ENCODE measurements at places on chromosomes 7 and 10. TPM values are rescaled to one million over a fixed set of nuclear protein-coding genes. Genes with fewer than 3 reads are reported as not detected.
A peak's percentile ranks its signal among the peaks of the same experiment; 100 is the strongest.

GRCh38 chr7:42572561-42572960 is 335.6 kb upstream of the GLI3 start:
- H3K4me1 ChIP-seq = peaks cover 7% of the 10 kb centered on the region
- H3K27ac ChIP-seq = no peak overlapping the region
- no peak for DNase-seq

ARPC1B gene
- 280 TPM for total RNA-seq

DNA sequence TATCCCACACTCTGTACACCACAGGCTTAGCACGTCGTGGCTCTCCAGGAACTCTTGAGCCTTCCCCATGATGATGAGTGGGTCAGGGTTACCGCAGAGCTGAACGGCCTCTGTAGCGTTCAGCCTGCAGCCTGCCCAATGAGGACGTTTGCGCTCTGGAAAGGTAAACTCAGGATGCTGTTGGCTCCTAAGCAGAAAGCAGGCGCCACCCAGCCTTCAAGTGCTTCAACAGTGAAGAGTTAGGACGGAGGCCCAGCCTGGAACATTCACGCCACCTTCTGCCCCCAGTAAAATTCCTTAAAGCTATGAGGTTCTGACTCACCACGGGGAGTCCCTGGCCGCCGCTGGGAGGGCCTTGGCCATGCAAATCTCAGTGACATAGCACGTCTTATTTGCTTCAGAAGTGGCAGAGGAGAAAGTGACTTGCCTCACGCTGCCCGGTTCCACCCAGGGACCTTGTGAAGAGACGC is 161.5 kb upstream of the SH2B2 start:
- no peak overlapping the region for H3K4me3 ChIP-seq
- no peaks in the 10 kb centered on the region for H3K27me3 ChIP-seq
- peak; percentile 58 for DNase-seq
- H3K4me1 ChIP-seq = peaks cover 7% of the 10 kb centered on the region
- peaks cover 12% of the 10 kb centered on the region for H3K36me3 ChIP-seq
- H3K27ac ChIP-seq = peak overlapping the region; percentile 53

DNA sequence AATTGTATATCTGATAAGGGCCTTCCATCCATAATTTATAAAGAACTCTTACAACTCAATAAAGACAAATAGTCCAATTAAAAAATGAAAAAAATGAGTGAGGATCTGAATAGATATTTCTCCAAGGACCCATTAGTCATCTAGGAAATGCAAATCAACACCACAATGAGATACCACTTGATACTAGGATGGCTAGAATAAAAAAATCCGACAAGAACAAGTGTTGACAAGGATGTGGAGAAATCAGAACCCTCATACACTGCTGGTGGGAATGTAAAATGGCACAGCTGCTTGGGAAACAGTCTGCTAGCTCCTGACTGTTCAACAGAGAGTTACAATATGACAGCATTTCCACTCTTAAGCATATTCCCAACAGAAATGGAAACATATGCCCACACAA is 24.6 kb downstream of the ALOX5 start:
- H3K4me1 ChIP-seq = no peaks in the 10 kb centered on the region
- H3K36me3 ChIP-seq = no peaks in the 10 kb centered on the region
- peak overlapping the region; percentile 53 for H3K27ac ChIP-seq

- H3K4me1 ChIP-seq = no peaks in the 10 kb centered on the region
- H3K27me3 ChIP-seq = no peaks in the 10 kb centered on the region
- H3K4me3 ChIP-seq = no peak overlapping the region
- H3K36me3 ChIP-seq = no peaks in the 10 kb centered on the region
- H3K27ac ChIP-seq = no peak overlapping the region
Measured at GRCh38 chr7:2990949-2991470, 52.7 kb downstream of the CARD11 start.

- H3K4me3 ChIP-seq = peak within 1 kb of the TSS; percentile 38
- peaks cover 48% of the 10 kb centered on the region for H3K27me3 ChIP-seq
Measured at GRCh38 chr10:23344241-23344841, at the start of gene C10orf67. C10orf67 (minus strand) TSS chr10:23344797; CDS start chr10:23344774, 23 bp downstream.

GRCh38 chr10:129531969-129532660 is 65.1 kb downstream of the MGMT start:
- no peak overlapping the region for H3K4me3 ChIP-seq
- DNase-seq = no peak
- no peaks in the 10 kb centered on the region for H3K27me3 ChIP-seq

LRRC61 gene
- total RNA-seq = 15.8 TPM

DNA sequence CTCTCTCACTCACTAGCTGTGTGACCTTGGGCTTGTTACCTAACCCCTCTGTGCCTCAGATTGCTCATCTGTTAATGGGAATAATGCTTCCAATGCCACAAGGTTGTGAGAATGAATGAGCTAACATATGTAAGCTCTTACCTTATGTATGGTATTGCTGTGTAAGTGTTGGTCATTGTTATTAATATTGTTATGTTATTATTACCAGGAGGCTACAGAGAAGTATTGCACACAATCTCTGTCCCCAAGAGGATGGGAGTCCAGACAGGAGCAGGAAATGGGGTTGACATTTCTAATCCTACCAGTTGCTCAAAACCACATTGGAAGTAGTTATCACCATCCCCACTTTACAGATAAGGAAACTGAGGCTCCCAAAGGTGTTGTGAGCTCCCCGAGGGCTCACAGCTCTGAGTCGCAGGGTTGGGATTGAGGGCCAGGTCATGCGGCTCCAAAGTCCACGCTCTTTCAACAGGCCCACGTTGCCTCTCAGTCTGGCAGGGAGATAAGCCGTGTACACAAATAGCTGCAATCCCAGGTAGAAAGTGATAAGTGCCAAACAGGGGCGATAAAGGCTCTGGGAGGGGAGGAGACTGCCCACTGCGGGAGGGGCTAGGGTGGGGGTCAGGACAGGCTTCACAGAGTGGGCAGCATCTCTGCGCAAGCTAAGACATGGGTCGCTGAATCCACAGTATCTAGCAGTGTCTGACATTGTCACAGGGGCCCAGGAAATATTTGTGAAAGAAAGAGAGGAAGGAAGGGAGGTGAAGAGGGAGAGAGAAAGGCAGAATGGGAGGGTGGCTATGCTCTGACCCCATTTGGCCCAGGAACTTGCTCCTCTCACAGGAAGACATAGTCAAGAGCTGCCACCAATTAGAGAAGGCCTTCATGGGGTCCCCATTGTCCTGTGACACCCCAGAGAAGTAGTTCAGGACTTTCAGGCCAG is 9.6 kb upstream of the ZMIZ1 start:
- no peak overlapping the region for H3K4me3 ChIP-seq
- H3K4me1 ChIP-seq = peaks cover 12% of the 10 kb centered on the region
- H3K27me3 ChIP-seq = no peaks in the 10 kb centered on the region
- H3K27ac ChIP-seq = no peak overlapping the region
- no peaks in the 10 kb centered on the region for H3K36me3 ChIP-seq

GRCh38 chr7:105655500-105656380 is 74.4 kb upstream of the EFCAB10 start:
- H3K27me3 ChIP-seq = no peaks in the 10 kb centered on the region
- H3K4me3 ChIP-seq = no peak overlapping the region
- H3K27ac ChIP-seq = no peak overlapping the region
- DNase-seq = peak; percentile 55

DNA sequence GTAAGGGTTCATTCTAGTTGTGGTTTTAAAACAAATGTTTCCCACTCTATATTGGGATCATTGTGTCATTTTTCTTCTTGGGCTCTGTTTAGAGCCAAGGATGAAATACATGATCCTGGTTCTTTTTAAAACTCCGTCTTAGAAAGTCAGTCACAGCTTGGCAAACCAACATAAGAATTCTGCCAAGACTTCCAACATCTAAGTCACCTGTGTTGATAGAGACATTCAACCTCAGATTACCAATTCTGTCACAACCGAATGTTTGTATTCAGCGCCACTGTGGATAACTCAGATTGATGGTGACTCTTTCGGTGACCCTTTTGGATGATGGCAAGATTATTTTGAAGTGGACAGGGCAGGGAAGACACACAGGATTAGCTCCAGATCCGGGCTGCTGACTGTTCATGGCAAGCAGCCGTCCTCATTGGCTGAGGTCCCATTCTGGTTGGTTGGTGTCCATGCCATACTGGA is 255.4 kb downstream of the ARHGAP21 start:
- H3K4me3 ChIP-seq = no peak overlapping the region
- no peaks in the 10 kb centered on the region for H3K27me3 ChIP-seq
- no peak overlapping the region for H3K27ac ChIP-seq

DNA sequence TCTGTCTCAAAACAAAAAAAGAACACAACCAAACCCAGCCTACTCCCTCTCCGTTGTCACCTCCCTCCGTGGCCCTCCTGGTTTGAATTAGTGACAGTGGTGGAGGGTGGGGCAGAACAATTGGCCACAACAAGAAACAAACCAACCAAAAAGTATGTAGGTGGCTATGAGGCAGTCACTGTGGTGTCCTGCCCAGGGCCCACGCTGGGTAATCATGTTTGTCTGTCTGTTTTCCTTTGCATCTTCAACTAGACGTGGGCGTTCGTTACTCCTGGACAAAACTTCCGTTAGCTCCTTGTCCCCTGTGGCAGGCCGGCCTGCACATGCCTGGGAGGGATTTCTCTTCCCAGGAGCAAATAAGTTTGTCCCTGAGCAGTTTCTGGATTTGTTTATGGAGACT is 78.4 kb downstream of the XRCC2 start:
- no peaks in the 10 kb centered on the region for H3K4me1 ChIP-seq
- H3K27me3 ChIP-seq = no peaks in the 10 kb centered on the region
- no peak overlapping the region for H3K27ac ChIP-seq
- no peaks in the 10 kb centered on the region for H3K36me3 ChIP-seq

- no peaks in the 10 kb centered on the region for H3K27me3 ChIP-seq
- H3K36me3 ChIP-seq = peaks cover 31% of the 10 kb centered on the region
Measured at GRCh38 chr10:103905441-103905840, 12.5 kb downstream of the STN1 start.

SFMBT2 gene
- 6.0 TPM for total RNA-seq

GRCh38 chr7:16023046-16023445 is 336.6 kb upstream of the MEOX2 start:
- no peaks in the 10 kb centered on the region for H3K27me3 ChIP-seq
- H3K4me3 ChIP-seq = no peak overlapping the region
- no peaks in the 10 kb centered on the region for H3K36me3 ChIP-seq

FLNC gene
- total RNA-seq = 23.7 TPM

- DNase-seq = no peak
- H3K4me1 ChIP-seq = no peaks in the 10 kb centered on the region
- H3K36me3 ChIP-seq = no peaks in the 10 kb centered on the region
- H3K4me3 ChIP-seq = no peak overlapping the region
- H3K27ac ChIP-seq = no peak overlapping the region
- H3K27me3 ChIP-seq = no peaks in the 10 kb centered on the region
Measured at GRCh38 chr7:41984888-41985287, 252.1 kb downstream of the GLI3 start.

DNA sequence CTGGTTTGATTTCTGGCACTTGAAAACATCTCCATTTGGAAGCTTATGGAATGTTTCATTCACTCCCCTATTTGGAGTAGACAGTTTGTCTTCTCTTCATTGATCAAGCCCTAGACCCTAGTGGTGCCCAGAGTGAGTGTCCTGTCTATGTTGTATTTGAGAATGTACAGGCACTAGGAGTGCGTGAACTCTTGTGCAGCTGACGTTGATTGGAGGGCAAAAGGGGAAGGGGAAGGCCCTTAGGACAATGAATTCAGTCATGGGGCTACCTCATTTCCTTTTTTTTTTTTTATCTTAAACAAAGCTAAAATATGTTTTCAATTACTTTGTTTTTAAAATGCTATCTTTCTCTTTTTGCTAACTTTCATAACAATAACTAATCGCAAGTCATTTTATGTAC is 66.5 kb downstream of the ADD3 start:
- H3K4me3 ChIP-seq = no peak overlapping the region
- H3K36me3 ChIP-seq = no peaks in the 10 kb centered on the region
- DNase-seq = peak; percentile 43
- peak overlapping the region; percentile 92 for H3K27ac ChIP-seq
- peaks cover 90% of the 10 kb centered on the region for H3K4me1 ChIP-seq

DNA sequence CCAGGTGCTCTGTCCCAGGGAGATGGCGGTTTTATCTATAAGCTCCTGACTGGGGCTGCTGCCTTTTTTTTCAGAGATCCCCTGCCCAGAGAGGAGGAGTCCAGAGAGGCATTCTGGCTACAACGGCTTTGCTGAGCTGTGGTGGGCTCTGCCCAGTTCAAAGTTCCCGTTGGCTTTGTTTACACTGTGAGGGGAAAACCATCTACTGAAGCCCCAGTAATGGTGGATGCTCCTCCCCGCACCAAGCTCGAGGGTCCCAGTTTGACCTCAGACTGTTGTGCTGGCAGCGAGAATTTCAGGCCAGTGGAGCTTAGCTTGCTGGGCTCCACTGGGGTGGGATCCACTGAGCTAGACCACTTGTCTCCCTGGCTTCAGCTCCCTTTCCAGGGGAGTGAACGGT is 16.4 kb upstream of the SLC26A5 start:
- H3K4me3 ChIP-seq = no peak overlapping the region
- DNase-seq = no peak
- H3K36me3 ChIP-seq = no peaks in the 10 kb centered on the region
- H3K27ac ChIP-seq = no peak overlapping the region
- H3K4me1 ChIP-seq = no peaks in the 10 kb centered on the region
- H3K27me3 ChIP-seq = peaks cover 7% of the 10 kb centered on the region

DNA sequence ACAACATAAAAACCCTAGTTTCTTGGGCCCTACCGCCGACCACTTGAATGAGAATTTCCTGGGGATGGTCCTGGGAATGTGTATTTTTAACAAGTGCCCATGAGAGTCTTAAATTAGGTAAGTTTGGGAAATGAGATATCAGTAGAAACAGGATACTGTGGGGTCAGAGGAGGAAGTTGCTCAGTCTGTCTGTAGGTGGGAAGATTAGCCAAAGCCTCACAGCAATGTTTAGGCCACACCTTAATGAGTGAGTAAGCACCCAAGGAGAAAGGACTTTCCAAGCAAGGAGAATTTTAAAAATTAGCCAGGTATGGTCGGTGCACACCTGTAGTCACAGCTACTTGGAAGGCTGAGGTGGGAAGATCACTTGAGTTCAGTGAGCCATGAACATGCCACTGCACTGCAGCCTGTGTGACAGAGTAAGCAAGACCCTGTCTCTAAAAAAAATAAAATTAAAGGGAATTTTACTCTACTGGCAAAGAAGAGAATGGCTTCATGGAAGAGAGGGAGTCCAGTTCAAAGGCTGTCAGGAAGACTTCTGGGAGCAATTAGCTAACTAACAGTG is 31.9 kb downstream of the PAPSS2 start:
- DNase-seq = no peak
- H3K36me3 ChIP-seq = no peaks in the 10 kb centered on the region
- no peak overlapping the region for H3K4me3 ChIP-seq
- H3K4me1 ChIP-seq = peaks cover 23% of the 10 kb centered on the region

Data from left lung (tissue), 14 donors.